ACHN (cell line): ENCODE measurements at places on chromosomes 5 and 9.

DNA sequence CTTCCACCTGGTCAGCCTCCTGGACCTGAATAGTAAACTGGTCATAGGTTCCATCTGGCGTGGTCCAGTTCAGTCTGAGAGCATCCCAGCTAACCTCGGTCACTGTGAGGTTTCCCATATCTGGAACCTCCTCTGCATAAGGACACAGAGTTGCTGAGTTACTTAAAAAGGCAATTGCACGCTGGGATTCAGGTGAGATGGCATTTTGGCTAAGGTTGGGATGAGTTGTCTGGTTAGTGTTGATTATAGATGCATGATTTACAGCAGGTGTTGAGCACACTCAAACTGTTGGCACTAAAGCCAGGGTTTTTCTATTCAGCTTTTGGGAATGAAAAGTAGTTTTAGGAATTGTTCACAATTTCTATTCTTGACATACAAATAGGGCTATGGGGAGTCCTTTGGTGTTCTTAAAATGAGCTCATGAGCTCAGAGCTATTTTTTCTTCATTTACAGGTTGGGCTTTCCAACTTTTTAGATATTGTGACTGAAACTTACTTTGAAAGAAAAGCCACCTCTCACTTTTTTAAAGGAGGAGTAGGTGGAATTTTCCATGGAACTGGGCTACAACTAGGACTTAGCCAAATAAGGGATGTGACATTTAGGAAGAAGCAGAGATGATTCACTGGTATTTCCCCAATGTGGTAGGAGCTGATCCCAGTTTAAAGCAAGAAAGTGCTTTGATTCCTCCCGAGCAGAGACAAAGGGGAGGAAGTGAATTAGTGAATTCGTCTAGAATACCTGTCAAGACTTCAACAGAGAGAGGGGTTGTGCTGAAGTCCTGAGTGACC lies 54.7 kb downstream of the TNC start:
- DNase-seq: no peak

- DNase-seq: no peak
These were observed 59.5 kb upstream of the INSYN2B start for GRCh38 chr5:170039830-170040229.

GRCh38 chr9:128943832-128944620 lies 3.4 kb downstream of the DOLK start:
- no peak for DNase-seq

DNA sequence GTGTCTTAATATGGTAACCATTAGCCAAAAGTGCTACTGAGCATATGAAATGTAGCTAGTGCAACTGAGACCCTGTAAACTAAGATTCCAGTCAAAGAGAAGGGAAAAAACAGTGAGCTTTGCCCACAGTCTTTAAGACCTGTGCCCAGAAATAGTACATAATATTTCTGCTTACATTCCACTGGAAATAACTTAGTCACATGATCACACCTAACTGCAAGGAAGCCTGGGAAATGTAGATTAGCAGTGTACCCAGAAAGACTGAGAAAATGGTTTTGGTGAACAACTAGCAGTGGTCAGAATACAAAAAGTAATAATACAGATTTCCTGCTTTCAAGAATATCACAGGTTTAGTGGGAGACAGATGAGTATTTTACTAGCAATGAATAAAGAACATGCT lies 2.5 kb upstream of the CPLANE1 start:
- DNase-seq: no peak

- no peak for DNase-seq
These were observed 49.1 kb downstream of the NIPAL4 start for GRCh38 chr5:157509093-157509492.

DNA sequence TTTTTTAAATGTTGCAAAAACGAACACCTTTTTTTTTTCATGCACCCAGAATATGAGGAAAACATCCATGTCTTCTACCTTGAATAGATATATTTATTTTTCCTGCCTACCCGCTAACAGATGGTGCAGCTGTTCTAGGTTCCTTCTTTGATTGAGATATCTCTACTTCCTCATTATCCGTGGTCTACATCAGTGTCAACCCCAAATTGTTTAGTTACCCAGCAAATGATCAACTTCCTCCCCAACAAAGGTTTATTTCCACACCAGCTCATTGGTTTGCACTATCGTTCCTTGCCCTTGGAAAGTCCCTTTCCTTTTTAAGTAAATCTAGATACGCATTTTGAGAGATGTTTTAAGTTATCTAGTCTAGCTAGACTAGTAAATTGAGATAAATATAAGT lies 166.4 kb downstream of the PRR16 start:
- DNase-seq: no peak

- DNase-seq: no peak
These were observed 39.5 kb downstream of the CCDC171 start for GRCh38 chr9:15592317-15592716.

- DNase-seq: no peak
These were observed 542.4 kb upstream of the RGMB start for GRCh38 chr5:98231089-98231488.

DNA sequence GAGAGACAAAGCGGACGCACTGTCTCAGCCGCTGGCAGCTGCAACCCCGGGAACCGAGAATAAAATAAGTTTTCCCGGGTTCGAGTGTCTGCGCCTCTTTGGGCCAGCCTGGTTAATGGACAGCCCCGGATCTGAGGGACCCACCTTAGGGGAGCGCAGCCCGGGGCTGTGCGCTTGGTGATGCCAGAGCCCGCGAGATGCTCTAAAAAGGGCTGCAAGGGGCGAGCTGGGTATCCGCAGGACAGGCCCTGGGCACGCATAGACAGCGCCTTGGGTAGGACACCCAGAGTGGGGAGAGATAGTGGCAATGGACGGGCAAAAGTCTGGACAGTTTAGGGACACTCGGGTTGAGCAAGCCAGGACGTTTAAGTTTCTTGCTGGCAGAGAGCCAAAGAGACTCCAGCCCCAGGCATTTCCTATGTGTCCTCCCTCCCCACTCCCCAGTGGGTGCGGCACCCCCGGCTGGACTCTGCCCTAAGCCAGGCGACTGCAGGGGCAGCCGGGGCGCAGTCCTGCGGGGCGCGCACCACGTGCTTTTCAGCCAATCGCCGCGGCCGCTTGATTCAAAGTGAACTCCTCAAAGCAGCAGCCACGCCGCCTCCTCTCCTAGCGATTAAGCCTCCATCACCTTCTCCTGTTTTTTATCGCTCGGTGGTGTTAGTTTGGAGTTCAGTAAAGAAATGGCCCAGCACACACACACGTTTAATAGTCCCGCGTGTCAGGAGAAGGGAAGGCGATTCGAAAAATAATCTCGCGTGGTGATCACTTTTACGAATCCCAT lies 616 bp upstream of the ENC1 start:
- DNase-seq: peak; percentile 81

DNA sequence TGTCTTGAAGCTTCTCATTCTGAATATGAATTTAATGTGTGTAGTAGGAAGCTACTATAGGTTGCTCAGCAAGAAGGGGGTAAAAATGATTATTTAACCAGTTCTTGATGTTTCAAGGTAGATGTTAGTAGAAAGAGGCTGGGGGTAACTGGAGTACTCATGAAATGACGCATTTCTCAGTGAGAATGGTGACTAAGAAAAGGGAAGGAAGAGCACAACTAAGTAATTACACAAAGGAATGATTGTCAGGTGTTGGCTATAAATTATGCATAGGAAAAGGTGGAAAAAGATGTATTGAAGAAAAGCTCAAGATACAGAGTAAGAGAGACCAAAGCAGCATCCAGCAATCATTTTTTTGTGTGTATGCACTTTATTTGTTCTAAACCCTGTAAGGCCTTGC lies 1.4 kb upstream of the PSIP1 start:
- DNase-seq: no peak

DNA sequence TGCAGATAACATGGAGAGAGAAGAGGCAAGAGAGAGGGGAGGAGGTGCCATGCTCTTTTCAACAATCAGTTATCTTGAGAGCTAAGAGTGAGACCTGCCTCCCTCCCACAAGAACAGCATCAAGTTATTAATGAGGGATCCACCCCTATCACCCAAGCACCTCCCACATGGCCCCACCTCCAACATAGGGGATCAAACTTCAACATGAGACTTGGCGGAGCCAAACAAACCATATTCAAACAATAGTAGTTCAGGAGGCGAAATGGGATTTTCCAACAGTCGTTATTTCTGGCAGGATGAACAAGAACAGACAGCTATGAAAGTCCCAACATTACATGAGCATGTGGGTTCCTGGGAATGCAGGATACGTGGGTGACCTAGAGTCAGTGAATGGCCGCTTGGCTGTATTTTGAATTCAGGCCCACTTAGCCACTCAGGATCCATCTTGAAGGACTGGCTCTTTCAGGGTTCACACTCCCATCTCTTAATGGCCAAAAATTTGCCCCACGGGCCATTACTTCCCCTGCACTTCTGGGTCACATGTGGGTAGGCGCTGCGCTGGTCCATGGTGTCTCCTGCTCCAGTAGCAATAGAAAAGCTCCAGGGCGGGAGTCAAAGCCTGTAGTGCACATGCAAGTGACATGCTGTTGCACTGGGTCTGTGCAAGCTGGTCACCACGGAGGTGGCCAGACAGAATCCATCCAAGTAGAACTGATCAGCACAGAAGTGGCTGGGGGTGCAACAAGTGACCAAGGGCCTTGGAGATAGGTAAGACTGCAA lies 7.1 kb upstream of the FAF2 start:
- no peak for DNase-seq

GRCh38 chr5:170403675-170404074 lies 14.5 kb upstream of the KCNMB1 start:
- DNase-seq: no peak

- DNase-seq: no peak
These were observed 565.7 kb upstream of the WWC1 start for GRCh38 chr5:167725741-167726140.

DNA sequence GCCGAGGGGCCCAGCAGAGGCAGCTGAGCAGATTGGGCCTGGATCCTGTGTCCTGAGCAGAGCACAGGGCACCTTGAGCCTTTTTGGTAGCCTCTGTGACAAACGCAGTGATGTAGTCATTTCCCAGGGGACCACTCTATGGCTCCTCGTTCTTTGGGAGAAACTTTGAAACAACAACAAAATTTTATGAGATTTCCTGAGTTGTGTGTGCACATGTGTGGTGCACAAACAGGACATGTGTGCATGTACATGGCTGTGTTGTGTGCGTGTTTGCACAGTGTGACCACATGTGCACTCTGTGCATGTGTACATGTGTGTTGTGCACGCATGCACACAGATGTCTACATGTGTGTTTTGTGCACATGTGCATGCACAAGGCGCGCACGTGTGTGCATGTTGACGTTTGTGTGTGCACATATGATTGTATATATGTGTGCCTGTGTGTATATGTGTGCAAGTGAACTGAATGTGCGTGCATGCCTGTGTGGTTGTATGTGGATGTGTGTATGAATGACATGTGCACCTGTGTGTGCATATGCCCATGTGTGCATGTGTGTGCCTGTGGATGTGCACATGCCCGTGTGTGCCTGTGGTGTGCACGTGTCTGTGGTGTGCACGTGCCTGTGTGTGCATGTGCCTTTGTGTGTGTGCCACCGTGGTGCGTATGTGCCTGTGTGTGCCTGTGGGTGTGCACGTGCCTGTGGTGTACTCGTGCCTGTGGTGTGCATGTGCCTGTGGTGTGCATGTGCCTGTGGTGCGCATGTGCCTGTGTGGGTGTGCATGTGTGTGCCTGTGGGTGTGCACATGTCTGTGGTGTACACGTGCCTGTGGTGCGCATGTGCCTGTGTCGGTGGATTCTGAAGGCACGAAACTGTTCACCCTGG lies 221.6 kb downstream of the CACNA1B start:
- DNase-seq: no peak

DNA sequence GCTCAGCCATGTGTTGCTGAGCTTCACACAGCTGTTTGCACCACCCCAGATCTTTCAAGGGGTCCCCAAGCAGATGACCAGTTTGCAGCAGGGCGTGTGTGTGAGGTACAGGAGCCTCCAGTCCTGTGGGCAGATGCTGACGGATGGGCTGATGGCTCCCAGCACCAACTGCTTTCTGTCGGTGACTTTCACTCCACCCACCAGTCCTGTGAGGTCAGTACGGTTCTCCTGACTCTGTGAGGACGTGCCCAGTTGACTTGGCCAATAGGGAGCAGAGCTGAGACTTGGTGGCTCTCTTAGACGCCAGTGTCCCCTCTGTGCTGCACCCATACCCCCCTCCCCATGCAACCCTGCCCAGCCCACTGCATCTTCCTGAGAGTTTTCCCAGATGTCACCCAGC lies 19.7 kb downstream of the COL5A1 start:
- no peak for DNase-seq
